ENCODE measurements at places on chromosomes 16 and 17.

DNA sequence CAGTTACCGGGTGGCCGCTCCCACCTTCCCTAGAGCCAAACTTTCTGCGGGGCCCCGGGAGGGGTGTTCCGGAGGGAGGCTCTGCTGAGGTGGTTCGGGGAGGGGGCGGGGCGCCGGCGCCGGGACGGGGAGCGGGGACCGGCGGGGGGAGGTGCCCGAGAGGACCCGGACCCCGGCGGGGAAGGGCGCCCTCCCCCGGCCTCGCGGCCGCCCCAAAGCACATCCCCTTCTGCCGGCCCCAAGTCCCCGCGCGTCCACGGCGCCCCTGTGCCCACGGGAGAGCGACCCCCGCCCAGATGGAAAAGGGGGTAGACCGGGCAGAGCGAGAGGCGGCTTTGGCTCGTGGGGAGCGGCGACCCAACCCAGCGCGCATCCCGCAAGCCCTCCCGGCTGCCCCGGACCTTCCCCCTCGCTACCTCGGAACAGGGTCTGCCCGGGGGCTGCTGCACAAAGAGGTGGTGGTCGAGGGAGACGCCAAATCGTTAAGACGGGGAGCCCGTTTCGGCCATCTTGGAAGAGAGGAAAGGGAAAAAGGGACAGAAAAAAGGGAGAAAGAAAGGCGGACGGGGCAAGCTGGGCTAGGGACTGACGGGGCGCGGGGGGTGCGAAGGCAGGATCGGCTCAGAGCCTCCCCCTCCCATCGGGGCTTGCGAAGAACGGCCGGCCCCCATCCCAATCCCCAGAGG lies 530 bp downstream of the PCGF2 start:
- no peak for DNase-seq

DNA sequence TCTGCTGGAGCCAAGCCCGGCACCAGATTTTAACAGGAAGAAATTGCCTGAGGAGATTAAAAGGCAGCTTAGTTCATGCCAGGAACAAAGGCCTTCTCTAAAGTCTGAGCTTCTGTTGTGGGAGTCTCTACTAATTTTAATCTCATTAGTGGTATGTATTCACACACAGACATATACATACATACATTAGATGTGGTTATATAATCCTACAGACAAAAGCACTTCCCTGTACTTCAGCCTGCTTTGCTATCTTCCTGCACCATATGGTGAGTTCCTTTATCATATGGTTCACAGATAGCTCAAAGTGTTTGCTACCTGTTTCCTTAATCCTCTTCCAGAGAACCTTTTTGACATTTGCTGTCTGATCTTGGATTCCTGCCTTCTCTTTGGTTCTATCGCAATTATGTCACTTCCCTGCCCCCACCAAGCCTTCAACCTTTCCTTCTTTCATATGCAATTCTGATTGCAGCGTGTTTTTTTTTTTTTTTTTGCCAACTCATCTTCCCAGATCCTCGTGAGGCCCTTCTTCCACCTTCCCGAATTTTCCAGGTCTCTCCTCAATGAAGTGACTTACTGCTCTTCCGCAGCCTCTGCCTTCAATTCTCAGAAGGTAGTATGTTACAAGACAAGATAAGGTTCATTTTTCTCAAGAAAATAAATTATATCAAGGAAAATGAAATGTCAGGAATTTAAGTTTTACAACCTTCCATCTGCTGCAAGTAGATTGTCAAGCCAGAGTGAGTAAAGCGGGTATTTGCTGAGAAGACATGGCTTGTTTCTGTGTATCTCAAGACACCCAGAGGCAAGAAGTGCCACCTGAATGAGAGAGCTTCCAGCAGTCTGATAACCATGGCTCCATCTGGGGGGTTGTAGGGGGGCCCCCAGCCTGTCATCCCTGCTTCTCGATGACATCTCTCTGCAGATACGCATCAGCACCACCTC lies 120.2 kb upstream of the CACNG3 start:
- DNase-seq = no peak

GRCh38 chr16:77288222-77288621 lies 89.0 kb downstream of the SYCE1L start:
- peak; percentile 88 for DNase-seq

DNA sequence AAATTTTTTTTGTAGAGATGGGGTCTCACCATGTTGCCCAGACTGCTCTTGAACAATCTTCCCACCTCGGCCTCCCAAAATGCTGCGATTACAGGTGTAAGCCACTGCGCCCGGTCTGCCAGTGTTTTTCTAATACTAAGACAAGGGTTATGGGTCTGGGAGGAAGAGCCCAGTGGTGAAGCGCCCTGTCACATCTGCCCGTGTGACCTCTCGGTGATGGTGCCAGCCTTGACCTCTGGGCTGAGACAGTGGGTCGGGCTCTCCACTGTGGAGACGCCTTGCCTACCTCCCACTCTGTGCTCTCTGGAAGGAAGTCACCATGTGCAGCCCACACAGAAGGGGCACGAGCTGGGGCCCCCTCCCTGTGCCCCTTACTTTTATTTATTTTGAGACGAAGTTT lies 5.1 kb upstream of the BAIAP2 start:
- no peak for DNase-seq

- no peak for DNase-seq
Measured at GRCh38 chr17:15434956-15435355, 32.5 kb downstream of the CDRT4 start.

- no peak for DNase-seq
Measured at GRCh38 chr17:64984851-64985521, 65.7 kb upstream of the LRRC37A3 start.
